ENCODE measurements at places on chromosomes 2 and 18. TPM values are rescaled to one million over a fixed set of nuclear protein-coding genes. Genes with fewer than 3 reads are reported as not detected.

GRCh38 chr2:43851011-43851980, 12.5 kb downstream of the ABCG8 start:
- DNase-seq: no peak

GRCh38 chr2:15984368-15985255, 44.3 kb downstream of the MYCN start:
- DNase-seq: no peak

- DNase-seq: no peak
Measured at GRCh38 chr18:23352042-23352441, 101.0 kb upstream of the RIOK3 start.

GRCh38 chr18:36045241-36045991, 21.9 kb downstream of the RPRD1A start:
- no peak for DNase-seq

DNA sequence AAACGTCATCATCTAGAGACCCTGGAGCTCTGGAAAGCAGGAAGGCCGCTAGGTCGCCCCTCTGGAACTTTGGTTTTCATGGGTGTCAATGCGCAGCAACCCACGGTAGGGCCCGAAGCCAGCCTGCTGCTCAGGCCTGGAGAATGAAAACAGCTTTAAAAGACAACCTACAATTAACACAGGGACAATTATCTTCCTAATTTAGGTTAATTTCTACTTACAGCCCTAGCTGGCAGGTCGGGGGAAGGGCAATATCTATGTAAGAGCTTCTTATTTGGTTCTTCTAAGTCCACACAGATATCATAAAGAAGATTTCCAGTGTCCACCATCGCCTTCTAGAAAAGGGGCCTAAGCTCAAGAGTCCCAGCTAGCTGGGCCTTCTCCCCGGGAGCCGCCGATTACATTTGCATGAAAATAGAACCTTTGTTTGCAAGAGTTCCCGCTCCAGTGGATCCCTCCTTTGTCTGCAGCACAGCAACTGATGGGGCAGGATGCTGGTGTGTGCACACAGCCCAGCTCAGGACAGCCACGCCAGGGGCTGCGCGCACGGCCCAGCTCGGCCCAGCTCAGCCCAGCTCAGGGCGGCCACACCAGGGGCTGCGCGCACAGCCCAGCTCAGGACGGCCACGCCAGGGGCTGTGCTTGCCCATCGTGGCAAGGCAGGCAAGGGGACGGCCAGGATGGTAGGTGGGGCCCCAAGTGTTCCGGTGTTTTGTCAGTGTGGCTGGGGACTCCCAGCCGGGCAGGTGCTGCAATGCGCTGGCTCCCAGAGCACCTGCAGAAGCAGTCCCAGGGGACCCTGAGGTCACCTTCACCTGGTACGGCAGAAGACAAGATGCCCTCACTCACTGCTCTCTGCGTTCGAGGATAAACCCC, 109.1 kb downstream of the HDAC4 start:
- no peak for DNase-seq

- no peak for DNase-seq
Measured at GRCh38 chr2:239545741-239546392, 145.0 kb upstream of the HDAC4 start.

DNA sequence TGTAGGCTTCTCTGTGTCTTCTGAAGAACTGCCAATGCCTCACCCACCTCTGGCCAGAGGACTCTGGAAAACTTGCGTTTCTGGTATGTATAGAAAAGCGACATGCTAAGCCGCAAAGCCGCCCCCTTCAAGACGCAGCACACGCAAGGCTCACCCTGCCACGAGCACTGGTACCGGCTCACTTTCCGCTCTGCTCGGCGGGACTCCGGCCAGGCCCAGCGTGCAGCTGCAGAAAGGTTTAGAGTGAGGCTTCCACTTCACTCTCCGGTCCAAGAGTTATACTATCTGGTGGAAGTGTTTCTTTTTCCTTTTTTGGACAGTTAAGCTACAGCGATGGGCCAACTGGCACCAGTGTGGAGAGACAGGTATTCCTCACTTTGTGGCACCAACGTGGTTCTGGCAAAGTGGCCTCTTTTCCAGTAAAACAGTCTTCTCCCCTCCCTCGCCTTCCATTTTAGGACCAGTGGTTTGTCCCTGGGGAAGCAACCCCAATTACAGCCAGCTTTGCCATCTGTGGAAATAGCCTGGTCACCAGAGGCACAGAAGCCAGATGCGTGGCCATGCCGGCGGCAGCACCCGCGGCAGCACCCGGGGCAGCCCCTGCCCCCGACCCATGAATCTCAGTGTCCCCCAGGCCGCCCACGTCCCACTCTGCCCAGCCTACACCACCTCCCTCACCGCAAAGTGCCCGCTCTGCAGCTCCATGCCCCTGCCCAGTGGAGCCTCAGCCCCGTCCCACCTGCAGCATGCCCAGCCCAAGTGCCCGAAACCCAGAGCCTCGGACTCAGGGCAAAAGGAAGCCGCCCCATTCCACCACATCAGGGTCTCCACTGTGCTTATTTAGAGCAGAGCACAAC, 91.6 kb upstream of the CTDP1 start:
- DNase-seq: no peak

- no peak for DNase-seq
Measured at GRCh38 chr18:44320619-44321460, 359.8 kb upstream of the SETBP1 start.

GRCh38 chr2:78928502-78928901, 97.0 kb upstream of the REG3G start:
- DNase-seq: no peak

DNA sequence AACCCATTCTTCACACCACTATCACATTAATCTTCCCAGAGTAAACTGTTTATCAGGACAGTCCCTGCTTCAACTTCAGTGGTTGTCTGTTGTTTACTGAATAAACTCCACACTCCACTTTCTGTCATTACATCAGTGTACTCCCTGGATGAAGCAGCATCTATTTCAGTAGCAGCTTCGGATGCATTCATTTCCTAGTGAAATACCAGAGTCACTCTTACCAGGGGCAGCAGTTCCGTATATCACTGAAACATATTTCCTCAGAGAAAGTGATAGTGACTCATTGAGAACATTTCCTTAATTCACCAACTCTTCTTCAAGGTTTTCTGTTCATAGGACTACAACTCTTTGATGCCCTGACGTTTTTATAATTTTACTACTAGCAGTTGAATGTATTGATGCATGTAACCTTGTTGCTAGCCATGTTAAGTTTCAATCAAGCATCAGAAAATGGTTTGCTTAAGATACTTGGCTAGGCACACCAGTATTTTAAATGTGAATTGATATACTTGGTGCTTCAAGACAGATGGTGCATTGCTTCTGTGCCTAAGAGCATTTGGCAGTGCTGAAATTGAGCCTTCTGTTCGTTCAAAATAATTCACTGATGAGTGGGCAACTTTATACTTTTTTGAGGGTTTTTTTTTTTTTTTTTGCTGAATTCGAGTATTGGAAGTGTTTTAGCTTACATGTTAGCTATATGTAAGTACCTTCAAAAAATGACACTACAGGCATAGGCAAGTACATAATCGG, 92.3 kb downstream of the UBE2E3 start:
- DNase-seq: no peak

- no peak for DNase-seq
Measured at GRCh38 chr18:68728081-68728700, 13.3 kb upstream of the TMX3 start.

Gene PKP4
- 142 TPM for total RNA-seq

Gene DNAJC5G
- not detected for total RNA-seq
